ENCODE measurements at places on chromosomes 4 and X.

- DNase-seq, result no peak
These were observed 185.6 kb downstream of the SLC7A11 start for GRCh38 chr4:138056541-138056940.

DNA sequence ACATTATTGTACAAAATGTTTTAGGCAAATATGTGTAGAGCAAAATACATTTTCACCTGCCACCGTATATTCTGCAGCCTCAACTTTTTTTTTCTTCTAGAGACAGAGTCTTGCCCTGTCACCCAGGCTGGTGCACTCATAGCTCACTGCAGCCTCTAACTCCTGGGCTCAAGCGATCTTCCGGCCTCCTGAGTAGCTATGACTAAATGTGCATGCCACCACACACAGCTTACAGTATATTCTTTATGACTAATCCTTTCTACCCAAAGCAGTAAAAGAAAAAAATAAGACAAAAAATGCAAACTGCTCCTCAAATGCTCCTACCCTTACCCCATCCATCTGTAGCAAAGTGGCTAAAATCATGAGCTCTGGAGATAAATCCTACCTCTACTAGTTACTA lies 426.3 kb downstream of the KCNIP4 start:
- DNase-seq, result no peak

DNA sequence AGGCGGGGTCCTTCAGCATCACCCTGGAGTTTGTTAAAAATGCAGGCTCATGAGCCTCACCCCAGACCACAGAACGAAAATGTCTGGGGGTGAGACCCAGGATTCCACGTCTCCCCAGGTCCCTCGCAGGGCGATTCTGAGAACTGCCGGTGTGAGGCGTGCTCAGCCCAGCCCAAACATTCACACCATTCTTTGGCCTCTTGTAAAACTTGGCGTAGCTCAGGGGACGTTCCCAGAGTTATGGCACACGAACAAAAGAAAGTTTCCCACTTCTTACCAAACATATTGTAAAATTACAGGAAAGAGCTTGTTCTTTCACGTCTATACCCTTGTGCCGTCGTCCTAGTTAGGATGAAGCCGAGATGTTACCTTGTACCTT lies 12.9 kb downstream of the CD99 start:
- DNase-seq, result no peak

DNA sequence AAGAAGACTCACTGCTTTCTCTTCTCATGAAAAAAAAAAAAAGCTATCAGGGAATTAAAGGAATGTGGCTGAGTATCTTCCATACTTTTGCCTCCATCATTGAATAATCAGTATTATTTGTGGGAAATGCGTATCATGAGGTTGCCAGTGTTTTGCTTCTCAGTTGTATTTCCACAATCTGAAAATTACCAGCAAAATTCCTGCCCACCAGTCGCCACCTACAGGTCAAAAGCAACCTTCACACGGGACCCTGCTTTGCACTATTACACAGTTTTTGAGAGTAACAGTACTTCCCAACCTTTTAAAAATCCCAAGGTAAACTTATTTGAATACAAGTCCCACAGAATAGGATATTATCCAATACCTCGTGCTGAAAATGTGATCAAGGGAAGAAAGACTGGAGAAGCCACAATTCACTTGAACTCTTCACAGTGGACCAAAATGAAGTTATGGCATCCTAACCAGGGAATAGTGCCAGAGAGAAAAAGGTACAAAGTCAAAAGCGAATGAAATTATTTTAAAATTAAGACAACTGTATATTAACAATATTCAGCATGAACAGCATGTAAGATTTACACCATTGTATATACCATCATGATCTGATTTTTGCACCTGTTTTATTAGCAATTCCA lies 30.4 kb downstream of the PGRMC1 start:
- no peak for DNase-seq

DNA sequence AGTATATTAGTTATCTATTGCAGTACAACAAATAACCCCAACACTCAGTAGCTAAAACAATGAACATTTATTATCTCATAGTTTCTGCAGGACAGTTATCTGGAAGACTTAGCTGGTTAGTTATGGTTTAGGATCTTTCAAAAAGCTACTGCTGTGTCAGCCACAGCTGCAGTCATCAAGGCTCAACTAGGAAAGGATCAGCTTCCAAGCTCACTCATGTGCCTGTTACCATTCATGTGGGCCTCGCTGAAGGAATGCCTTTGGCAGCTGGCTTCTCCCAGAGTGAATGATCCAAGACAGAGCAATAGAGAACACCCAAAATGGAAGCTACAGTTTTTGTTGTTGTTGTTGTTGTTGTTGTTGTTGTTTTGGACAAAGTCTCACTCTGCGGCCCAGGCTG lies 13.5 kb upstream of the PRSS48 start:
- no peak for DNase-seq

- no peak for DNase-seq
These were observed 34.7 kb downstream of the DLG3 start for GRCh38 chrX:70479247-70479921.

GRCh38 chr4:124135409-124135813 lies 577.1 kb downstream of the ANKRD50 start:
- no peak for DNase-seq

Measured in activated naive CD4-positive, alpha-beta T cell (primary cell).